ENCODE measurements at places on chromosomes 4 and X. TPM values are rescaled to one million over a fixed set of nuclear protein-coding genes. Genes with fewer than 3 reads are reported as not detected.
A peak's percentile ranks its signal among the peaks of the same experiment; 100 is the strongest.

GPR50 gene
- total RNA-seq: 12.0 TPM

GALNTL6 gene
- total RNA-seq: 0.24 TPM

CXCL3 gene
- 3.5 TPM for total RNA-seq

SERPINA7 gene
- not detected for total RNA-seq

TBC1D9 gene
- total RNA-seq: 0.70 TPM

PAGE2 gene
- total RNA-seq: not detected

CEP135 gene
- total RNA-seq: 13.6 TPM

CSAG1 gene
- total RNA-seq: 1.5 TPM

SULT1E1 gene
- total RNA-seq: not detected

GRCh38 chr4:165381821-165382373 lies 3.1 kb downstream of the CPE start:
- no peak for DNase-seq

DNA sequence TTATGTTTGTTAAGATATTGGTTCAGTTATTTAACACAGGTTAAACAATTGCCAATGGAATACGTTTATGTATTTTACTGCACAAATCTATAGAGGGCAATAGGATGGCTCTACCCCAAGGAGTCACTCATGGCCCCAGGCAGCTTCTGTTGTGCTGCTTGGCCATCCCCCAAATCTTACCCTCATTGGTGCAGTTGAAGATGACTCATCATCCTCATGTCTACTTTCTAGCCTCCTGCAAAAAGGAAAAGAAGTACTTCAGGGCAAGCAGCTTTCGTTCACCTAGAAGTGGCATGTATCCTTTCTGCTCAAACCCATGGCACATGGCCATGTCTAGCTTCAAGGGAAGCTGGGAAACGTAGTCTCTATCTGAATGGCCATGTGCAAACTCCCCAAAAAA lies 14.2 kb downstream of the PHOX2B start:
- no peak for DNase-seq

DNA sequence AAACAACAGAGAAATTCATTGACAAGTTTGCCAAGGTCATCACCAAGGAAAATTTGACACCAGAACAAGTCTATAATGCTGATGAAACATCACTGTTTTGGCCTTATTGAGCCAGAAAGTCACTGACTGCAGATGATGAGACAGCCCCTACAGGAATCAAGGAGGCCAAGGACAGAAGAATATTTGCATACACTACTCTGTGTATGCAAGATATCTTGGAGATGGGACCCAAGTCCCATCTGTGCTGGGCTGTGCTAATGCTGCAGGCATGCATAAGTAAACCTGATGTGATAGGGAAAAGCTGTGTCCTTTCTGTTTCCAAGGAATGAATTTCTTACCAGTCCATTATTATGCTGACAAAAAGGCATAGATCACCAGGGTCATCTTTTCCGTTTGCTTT lies 126.8 kb downstream of the PAPSS1 start:
- no peak for DNase-seq

DNA sequence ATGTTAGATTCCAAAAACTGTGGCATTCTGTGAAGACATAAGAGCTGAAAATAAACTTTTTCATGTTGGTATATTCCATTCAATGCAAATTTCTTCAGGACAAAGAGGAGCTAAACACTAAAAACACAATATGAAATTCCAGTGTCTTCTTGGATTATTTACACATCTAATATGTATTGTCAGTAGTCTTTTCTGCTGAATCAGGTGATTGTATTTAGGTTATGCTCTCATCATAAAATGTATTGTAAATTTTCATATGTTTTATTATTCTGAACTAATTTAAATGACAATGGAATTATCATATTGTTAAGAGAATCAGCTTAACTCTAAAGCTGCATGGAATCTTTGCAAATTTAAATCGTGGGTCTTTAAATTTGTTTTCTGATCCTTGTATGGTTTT lies 526.7 kb downstream of the PDHA2 start:
- DNase-seq: no peak

- no peak for DNase-seq
Observed at GRCh38 chr4:144648042-144648441, 2.1 kb downstream of the HHIP start.

- DNase-seq: peak; percentile 50
Observed at GRCh38 chr4:73341454-73341853, 62.6 kb upstream of the ALB start.

DNA sequence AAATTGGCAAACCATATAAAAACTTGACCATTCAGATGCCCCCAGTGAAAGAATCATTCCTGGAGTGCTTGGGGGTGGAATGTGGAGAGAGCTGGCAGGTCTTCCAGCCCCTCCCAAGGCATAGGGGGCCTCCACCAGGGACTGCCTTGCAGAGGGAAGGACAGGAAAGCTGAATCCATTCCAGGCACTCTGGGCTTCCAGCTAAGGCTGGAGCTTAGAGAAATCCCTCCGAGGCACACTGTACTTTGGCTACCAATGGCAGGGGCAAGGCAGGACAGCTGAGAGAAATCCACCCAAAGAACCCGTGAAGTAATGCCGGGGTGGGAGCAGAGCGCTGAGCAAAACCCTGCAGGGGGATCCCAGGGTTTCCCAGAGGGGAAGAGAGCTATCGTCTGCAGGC lies 4.0 kb downstream of the CENPU start:
- DNase-seq: no peak

DNA sequence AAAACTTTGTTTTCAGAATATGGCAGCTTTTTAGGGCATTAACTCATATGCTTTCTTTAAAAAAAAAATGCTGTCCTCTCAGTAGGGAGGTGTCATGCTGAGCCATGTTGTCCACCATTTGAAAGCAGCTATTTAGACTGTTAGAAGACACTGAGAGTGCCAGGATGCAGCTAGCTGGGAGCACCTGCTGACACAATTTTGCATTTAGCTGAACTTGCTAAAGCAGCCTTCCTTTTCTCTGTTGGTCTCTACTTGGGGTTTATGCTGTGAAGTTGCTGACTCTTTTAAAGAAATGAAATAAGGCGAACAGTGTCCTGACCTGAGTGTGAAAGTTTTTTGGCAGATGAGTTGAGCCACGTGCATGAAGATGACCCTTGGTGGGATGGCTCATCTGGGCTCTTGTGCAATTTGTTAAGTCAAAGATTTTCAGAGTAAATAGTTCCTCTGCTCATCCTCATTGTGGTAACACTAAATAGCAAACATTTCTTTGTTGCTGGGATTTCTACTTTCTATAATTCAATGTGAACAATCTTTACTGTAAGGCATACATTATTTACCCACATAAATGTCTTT lies 64.5 kb downstream of the CDS1 start:
- peak; percentile 26 for DNase-seq

- no peak for DNase-seq
Observed at GRCh38 chr4:183328832-183329231, 6.6 kb upstream of the CLDN24 start.

DNA sequence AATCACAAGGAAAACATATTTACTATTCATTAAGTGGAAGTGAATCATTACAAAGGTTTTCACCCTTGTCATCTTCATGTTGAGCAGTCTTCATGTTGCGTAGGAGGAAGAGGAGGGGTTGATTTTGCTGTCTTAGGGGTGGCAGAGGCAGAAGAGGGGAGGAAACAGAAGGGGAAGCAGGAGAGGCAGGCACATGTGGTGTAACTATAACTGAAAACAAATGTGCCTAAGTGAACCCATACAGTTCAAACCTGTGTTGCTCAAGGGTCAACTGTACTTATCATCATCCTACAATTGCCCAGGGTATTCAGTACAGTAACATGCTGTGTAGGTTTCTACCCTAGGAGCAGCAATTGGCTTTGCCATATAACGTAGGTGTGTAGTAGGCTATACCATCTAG lies 47.2 kb downstream of the SYNPO2 start:
- no peak for DNase-seq

- DNase-seq: no peak
Observed at GRCh38 chr4:144518181-144518895, 127.6 kb upstream of the HHIP start.

Measured in WTC11 (cell line).